ENCODE measurements at places on chromosomes 1 and 21.

- DNase-seq = no peak
Observed at GRCh38 chr1:113734357-113735055, 24.8 kb downstream of the PHTF1 start.

DNA sequence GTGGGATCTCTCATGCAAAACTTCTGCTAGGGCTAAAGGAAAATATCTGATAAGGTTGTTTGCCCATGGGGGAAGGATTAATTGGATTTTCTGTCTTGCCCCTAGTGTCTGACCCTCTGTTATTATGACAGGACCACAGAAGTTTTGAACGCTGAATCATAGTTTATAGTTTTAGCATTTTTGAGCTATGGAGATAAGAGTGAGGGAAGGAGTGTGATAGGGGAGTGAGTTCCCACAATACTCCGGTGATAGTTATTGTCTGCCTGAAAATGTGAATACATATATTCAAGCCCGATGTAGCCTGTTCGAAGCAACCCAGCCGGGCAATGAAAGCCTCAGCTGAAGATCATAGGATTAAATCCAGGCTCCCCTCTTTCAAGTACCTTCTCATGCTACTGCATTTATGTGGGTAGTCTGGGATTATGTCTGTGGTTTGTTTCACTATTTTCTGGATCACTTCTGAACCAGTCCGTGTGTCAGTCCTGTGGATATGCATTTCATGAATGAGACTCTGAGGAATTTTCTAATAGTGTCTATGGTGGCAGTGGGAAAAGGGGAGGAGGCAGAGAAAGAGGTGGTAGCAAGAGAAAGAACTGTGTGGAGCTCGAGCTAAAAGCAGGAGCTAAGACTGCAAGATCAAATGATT is 258.7 kb downstream of the DISC1 start:
- DNase-seq = no peak

DNA sequence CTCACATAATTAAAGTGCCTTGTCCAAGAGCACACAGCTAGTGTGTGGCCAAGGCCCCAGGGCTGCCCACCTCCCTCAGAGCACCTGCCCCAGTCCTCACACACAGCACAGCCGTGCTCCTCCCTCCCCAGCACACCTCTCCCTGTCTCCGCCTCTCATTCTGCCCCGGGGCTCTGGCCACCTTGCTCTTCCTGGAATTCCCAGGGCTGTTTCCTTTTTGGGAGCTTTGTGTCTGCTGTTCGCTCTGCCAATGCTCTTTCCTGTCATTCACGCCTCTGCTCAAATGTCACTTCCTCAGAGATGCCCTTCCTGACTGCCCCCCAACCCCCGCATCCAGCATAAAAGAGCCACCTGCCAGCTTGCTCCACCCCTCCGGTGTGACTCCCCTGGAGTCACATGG is 13.3 kb downstream of the SLC6A17 start:
- no peak for DNase-seq

DNA sequence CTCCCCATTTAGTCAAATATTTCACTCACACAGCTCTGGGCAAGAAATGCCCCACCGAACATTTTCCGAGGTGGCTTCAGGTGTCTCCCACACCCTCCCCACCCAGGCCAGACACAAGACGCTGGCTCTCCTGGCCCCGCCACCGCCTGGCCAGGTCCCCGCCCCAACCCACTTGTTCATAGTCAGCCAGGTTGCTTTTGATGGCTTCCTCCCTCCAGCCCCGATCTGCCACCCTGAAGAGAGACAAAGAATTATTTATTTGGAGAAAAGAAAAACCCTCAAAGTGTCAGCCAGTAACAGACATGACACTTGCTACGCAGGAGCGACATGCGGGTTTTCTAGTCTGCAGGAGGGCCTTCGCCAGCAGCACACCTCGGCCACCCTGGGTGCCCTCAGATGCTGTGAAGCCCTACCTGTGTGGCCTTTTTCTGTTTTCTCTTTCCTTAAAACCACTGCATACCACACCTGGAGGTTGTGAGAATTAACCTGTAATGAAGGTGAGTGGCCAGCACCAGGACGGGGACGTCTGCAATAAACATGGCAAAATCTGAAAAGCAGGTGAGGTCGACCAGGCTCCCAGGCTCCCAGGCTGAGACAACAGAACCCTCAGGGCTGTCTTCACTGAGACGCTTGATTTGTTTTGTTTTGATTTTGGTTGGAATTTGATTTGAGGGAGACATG is 27.2 kb downstream of the SSBP3 start:
- DNase-seq = no peak

- DNase-seq = no peak
Observed at GRCh38 chr1:22114083-22115012, 28.5 kb downstream of the WNT4 start.

DNA sequence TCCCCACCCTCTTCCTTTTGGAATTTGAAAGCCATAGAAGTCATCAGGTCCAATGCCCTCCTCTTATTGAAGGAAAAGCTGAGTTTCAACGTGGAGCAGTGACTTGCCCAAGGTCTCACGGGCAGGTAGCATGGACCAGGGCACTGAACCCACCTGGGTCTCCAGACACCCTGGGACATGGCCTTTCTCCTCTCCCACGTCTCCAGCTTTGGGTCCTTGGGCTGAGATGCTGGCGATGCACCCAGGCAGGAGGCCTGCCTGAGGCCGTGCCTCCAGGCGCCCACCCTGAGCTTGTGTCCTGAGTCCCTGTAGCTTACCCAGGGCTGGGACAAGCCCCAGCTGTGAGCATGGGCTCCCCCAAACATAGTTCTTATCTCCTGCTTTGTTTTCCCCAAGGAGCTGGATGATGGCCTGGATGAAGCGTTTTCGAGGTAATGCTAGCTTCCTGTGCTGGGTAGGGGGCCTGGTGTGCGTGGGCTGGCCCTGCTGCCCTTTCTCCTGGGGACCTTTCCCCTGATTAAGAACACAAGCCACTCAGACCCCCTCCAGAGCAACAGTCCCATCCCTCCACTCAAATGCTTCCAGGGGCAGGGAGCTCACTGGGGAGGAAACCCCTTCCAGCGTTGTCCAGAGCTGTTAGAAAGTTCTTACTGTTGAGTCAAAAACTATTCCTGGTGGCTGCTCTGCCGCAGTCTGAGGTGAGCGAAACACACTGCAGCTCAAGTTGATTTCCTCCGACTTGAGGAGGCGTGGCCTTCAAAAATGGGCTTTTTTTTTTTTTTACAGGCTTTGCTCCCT is 21.6 kb downstream of the LDLRAP1 start:
- no peak for DNase-seq

DNA sequence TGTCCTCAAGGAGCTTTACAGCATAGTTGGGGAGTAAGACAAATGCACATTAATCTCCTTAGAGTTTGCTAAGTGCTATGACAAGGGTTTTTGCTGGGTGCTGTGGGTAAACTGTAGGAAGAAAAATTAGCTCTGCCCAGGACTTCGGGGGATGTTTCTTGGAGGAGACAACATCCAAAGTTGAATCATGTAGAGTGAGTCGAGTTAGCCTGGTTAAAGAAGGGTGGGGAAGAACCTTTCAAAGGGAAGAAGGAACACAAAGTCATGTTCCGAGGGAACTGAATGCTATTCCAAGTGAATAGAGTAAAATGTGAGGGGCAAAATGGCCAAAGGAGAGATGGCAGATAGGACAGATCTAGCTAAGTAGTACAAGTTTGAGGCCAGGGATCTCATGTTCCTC is 17.1 kb downstream of the SPRTN start:
- DNase-seq = no peak

- no peak for DNase-seq
Observed at GRCh38 chr1:219587801-219588561, 24.9 kb downstream of the ZC3H11B start.

- no peak for DNase-seq
Observed at GRCh38 chr1:191240925-191241324, 763.3 kb upstream of the BRINP3 start.

DNA sequence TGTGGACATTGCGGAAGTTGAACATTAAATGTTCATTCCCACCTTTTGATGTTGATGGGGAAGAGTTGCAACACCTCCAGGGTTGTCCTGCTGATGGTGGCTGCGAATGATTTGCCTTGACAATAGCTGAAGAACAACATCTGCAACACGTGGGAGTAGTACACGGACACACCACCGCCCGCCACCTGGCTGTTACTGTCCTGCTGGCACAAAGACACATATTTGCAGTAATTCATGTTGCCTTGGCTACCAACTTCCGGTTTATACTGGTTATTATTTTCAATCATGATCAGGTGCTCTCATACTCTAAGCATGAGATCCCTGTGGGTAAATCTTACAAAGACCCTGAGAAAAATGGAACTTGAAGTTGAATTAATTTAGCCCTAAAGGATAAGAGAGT is 55.2 kb downstream of the UBR4 start:
- DNase-seq = no peak

DNA sequence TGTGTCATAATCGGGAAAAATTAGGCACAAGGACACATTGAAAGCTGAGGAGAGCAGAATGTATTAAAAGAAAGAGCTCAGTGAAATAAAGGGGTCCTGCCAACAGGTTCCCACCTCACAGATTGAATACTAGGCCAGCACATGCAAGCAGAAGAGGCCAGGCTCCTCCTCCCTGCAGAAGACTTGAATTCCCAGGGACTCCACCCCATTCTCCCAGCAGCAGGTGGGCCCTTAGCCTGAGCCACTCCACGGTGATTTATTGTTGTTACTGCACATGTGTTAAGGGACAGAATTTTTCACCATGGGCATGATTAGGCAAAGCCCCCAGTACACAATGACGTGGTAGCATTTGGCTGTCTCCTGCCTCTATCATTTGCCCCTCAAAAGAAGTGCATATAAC is 1844.7 kb downstream of the NCAM2 start:
- DNase-seq = no peak

GRCh38 chr1:11851180-11851579 is 3.6 kb upstream of the NPPA start:
- DNase-seq = no peak

GRCh38 chr1:211830055-211830327 is 572 bp downstream of the LPGAT1 start:
- DNase-seq = no peak

DNA sequence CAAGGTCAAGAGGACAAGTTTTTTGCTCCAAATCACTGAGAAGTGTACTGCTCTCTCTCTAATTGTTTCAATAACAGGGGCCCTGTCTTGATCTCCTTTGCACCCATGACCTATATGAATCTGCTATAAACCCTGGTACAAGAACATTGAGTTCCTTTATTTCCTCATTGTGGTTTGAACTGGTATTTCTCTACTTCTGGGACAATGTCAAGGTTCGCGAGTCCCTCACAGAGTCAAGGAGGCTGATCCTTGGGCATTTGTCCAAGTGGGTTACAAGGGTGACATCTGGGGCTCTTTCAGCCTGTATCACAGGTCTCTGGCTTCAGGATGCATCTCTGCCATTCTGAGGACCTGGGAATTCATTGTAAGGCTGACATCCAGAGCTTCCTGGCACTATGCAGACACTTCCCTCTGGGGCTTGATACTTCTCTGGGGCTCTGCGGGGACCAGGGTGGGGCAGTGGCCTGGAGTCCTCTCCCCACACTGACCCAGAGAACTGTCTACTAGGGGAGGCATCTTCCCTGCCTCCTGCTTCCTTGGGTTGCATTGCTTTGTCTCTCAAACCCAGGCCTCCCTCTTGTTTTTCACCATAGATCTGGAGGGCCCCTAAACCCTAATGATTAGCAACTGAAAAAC is 22.5 kb upstream of the ZNF648 start:
- DNase-seq = no peak

- DNase-seq = no peak
Observed at GRCh38 chr1:119595606-119596005, 52.5 kb downstream of the ZNF697 start.

- DNase-seq = no peak
Observed at GRCh38 chr21:45306832-45307571, 19.3 kb upstream of the POFUT2 start.

GRCh38 chr1:222087221-222087920 is 345.5 kb upstream of the DUSP10 start:
- DNase-seq = peak; percentile 19

- DNase-seq = no peak
Observed at GRCh38 chr1:165119086-165119485, 237.4 kb downstream of the LMX1A start.

- no peak for DNase-seq
Observed at GRCh38 chr21:41899426-41900202, 20.5 kb upstream of the PRDM15 start.

GRCh38 chr1:2197707-2198165 is 3.2 kb upstream of the FAAP20 start:
- no peak for DNase-seq

DNA sequence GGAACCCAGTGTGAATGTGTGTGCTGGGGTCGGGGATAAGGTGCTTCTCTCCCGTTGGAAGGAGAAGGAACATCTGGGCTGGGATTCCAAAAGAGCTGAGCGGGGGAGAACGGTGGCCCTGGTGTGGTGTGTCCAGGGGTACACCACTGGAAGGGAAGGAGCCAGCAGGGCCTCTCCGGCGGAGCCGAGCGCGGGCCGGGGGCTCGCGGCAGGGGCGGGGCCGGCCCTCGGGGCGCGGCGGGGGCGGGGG is 231 bp upstream of the RPS6KA1 start:
- no peak for DNase-seq

GRCh38 chr1:115837740-115838421 is 3.0 kb downstream of the NHLH2 start:
- DNase-seq = no peak

DNA sequence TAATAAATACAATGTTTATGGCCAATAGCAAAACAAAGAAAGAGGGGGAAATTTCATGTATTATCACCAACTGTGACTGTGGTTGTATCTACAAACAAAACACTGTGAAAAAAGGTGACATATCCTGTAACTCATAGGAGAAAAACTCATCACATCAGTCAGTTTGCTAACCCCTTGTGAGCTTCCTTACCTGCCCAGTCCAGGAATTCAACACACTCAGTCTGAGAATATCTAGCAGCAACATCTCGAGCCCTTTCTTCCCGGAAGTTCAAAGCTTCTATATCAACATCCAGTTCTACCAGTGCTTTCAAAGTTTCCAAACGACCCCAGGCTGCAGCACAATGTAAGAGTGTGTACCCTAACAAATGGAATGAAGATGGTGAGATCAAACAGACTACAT is 11.5 kb downstream of the TEX50 start:
- DNase-seq = no peak

- DNase-seq = no peak
Observed at GRCh38 chr1:69499203-69499803, 68.4 kb upstream of the LRRC7 start.

- no peak for DNase-seq
Observed at GRCh38 chr1:66833112-66833511, 32.0 kb upstream of the INSL5 start.

GRCh38 chr1:208192995-208193394 is 51.2 kb downstream of the PLXNA2 start:
- no peak for DNase-seq

- no peak for DNase-seq
Observed at GRCh38 chr1:96772972-96773371, 51.4 kb downstream of the PTBP2 start.

GRCh38 chr1:206686478-206687249 is 2.0 kb downstream of the MAPKAPK2 start:
- no peak for DNase-seq

GRCh38 chr1:30934613-30935012 is 26.1 kb upstream of the SDC3 start:
- no peak for DNase-seq
